Hematopoietic multipotent progenitor cell treated with erythropoietin and hydrocortisone succinate and interleukin-3 and kit ligand, for 4 days (in vitro differentiated cells): ENCODE measurements at places on chromosomes 11 and 22.
A peak's percentile ranks its signal among the peaks of the same experiment; 100 is the strongest.

DNA sequence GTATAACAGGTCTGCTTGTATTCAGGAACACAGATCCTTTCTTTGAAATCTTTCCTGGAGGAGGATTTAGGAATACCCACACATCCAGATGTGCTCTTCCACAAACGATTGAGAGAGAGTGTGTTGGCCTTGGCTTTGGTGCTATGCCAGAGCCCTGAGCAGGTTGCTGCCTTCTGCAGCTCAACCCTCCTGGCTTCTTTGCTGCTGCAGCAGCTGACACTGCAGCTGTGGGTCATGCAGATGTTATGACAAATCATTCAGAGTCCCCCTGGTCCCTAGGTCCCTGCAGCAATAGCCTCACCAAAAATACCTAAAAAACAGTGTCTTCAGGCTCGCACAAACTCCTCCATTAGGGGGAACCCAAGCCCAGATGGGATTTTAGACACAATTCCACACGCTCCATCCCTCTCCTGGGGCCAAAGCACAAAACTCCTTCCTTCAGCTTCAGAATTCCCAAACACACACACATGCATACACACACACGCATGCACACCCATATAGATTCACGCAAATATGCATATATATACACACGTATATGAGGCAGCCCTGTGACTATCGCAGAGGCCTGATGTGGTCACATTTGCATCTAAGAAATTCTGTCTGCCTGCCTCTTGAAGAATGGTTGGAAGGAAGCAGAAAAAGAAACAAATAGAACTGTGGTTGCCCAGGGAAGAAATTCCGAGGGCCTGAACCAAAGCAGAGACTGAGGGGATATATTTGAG lies 35.4 kb downstream of the SLN start:
- DNase-seq: no peak

GRCh38 chr11:99371257-99371656 lies 350.5 kb downstream of the CNTN5 start:
- DNase-seq: no peak

GRCh38 chr11:1297576-1298473 lies 11.6 kb downstream of the TOLLIP start:
- DNase-seq: peak; percentile 91

- DNase-seq: no peak
Observed at GRCh38 chr11:9905501-9905951, 241.6 kb downstream of the SWAP70 start.

- DNase-seq: no peak
Observed at GRCh38 chr22:49976439-49977175, 16.0 kb downstream of the PIM3 start.

- no peak for DNase-seq
Observed at GRCh38 chr22:20747223-20747622, 26.7 kb upstream of the SERPIND1 start.

- no peak for DNase-seq
Observed at GRCh38 chr11:126500981-126501380, 145.5 kb downstream of the ST3GAL4 start.

- DNase-seq: no peak
Observed at GRCh38 chr11:93512073-93512475, 31.1 kb downstream of the SMCO4 start.

GRCh38 chr11:10381736-10382135 lies 73.3 kb upstream of the AMPD3 start:
- no peak for DNase-seq

DNA sequence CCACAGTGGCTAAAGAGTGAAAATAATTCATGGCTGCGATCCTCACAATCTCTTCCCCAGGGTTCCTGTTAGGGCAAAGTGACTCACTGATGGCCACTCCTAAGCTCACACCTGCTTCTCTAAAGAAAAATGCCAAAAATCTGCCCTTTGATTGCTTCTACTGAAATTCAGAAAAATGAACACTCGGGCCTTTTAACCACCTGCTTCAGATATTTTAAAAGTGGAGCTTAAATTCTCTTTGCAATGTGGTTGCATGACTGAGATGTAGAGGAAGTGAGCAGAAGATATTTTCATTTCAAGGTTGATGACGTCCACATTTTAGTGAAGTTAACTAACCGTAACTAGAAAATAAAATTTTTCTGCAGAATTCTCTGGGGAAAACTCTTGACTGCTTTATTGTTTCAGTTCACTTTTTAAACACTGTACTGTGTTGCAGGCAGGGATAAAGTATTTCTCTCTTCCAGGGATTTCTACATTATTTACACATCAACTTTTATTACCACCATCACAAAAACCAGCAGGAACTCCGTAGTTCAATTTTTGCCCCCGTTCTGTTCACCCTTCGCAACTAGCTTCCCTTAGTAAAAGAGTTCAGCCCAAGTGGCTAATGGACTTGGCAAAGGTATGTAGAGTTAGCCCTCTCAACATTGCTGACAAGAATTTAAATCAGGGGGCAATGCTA lies 8.5 kb downstream of the RAB30 start:
- no peak for DNase-seq

- no peak for DNase-seq
Observed at GRCh38 chr11:20020716-20021115, 139.6 kb downstream of the DBX1 start.

DNA sequence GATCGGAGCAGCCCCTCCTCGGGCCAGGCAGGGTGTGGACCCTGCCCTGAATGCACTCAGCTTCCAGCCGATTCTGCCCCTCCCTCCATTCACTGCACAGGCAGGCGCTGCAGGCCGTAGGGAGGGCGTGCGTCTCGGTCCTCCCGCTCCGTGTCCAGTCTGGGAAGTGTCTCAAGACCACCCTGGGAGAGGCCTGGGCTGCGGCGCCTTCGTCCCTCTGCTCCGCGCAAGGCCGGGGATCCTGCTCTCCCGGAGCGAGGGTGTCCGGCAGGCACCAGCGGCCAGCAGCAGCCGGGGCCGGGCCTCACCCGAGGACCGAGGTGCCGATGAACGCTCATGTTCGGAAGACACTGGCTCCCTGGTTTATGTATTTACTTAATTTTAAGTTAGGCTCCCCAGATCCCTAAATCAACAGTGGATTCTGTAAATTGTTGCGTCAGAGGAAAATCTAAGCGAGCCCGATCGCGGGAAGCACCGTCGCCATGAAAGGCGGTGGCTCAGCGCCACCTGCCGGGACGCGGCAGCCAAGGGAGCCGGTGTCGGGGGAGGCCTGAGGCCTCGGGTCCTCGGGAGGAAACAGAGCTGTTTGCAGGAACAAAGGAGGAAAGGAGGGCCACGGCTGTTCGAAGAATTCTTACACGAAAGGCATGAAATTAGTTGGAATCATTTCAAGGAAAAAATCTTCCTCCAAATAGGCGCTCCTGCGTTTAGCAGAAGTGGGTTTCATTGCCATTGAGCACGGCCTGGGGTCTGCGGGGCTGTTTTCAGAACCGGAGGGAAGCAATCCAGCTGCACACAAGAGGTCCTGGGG lies 195.3 kb downstream of the BRD1 start:
- DNase-seq: peak; percentile 75
